A673 (cell line): ENCODE measurements at places on chromosomes 4 and X. TPM values are rescaled to one million over a fixed set of nuclear protein-coding genes. Genes with fewer than 3 reads are reported as not detected.
A peak's percentile ranks its signal among the peaks of the same experiment; 100 is the strongest.

The DUSP21 gene
- total RNA-seq, result not detected in 2 replicates

The AKAP17A gene
- 39.7 TPM in 2 replicates for total RNA-seq

The ARHGAP24 gene
- 4.4 and 5.8 TPM in 2 replicates for total RNA-seq

The ZAR1 gene
- total RNA-seq, result 0.28 TPM in 1 of 2 replicates, not detected in the other

DNA sequence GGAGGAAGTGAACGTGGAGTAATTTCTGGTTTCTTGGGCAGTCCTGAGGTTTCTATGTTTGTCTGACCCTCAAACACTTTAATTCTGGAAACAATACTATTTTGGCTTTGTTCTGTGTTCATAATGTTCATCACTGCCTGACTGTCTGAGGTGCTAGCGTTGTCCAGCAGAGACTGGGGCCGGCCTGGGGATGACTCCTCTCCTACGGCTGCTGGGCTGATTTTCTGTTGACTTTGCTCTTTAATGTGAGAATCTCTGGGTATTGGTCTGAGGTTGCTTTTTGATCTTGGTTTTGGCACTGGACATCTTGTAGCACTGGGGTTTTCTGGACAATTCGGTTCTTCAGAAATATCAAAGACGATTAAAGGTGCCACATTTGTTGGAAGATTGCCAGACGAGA, 75.8 kb downstream of the RPS3A start:
- no peak overlapping the region for H3K27ac ChIP-seq
- H3K4me3 ChIP-seq, result no peak overlapping the region
- DNase-seq, result no peak
- H3K27me3 ChIP-seq, result no peaks in the 10 kb centered on the region
- no peaks in the 10 kb centered on the region for H3K4me1 ChIP-seq

- H3K4me1 ChIP-seq, result peaks cover 11% of the 10 kb centered on the region
- H3K27ac ChIP-seq, result no peak within 1 kb of the TSS
Measured at GRCh38 chr4:108168671-108169523, at the start of gene LEF1. Gene LEF1 (minus strand): TSS chr4:108168932. CDS start chr4:108167767, 1,165 bp downstream.

DNA sequence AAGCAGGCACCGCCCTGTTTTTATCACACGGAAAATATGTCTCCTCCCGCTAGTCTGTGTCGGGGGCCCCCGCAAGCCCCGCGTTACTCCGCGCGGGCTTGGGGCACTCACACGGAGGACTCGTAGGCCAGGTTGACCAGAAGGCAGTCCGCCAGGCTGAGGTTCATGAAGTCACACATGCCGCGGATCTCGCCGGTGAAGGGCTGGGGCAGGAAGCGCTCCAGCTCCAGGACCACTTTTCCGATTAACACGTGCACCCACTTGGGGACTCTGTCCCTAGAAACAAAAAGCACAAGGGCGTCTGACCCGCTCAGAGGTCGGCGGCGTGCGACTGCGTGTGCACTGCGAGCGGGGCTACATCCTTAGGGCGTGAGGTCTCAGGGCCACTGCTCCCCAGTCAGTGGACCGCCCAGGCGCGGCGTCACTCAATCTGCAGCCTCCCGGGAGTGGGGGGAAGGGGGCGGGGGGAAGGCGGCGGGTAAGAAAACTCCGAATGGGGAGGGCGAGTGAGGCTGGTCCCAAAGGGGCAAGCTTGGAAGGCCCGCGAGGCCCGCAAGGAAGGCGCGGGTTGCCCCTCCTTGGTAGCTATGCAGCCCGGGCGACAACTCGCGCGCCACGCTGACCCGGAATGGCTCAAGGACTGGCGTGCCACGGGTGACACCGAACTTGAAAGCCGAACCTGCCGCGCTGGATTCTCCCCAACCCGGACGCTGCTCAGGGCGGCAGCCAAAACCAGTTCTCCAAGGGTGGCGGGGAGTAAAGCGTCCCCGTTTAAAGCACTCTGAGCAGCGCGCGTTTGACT, 722 bp downstream of the NAAA start:
- peak; percentile 53 for DNase-seq
- no peaks in the 10 kb centered on the region for H3K36me3 ChIP-seq
- no peaks in the 10 kb centered on the region for H3K27me3 ChIP-seq
- peak overlapping the region; percentile 40 for H3K27ac ChIP-seq
- H3K4me3 ChIP-seq, result peak overlapping the region; percentile 59
- no peaks in the 10 kb centered on the region for H3K4me1 ChIP-seq

DNA sequence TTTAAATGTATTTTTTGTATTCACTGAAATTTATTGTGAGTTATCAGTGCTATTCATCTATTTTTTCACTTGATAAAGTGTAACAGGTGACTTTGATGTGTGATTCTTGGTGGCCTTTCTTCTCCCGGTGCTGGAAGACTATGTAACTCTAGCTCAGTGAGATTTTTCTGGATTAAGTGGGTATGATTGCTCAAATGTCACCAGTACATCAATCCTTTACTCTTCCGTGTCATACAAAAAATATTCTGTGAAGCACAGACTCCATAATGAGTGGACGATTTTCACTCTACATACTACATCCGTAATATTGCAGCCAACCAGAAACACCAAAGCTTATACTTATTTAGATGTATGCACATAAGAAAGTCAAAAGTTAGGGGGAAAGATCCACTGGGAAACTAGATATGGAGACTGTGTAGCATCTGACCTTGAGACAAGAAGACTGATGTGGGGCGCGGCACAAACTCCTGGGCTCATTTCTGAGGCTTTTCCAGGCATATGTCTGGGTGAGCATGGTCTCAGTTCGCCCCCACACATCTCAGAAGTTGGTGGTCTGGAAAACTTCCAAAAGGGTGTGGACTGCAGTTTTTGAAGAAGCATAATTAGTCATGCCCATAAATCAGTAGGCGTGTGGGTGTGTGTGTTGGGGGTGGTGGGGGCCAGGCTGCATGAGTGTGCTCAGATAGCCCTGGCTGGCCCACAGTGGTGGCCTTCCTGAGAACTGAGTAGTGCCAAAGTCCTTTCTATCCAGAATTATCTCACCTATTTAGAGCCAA, 53.9 kb upstream of the TENM3 start:
- no peaks in the 10 kb centered on the region for H3K36me3 ChIP-seq
- H3K4me3 ChIP-seq, result no peak overlapping the region
- DNase-seq, result peak; percentile 80
- no peak overlapping the region for H3K27ac ChIP-seq
- no peaks in the 10 kb centered on the region for H3K27me3 ChIP-seq

GRCh38 chr4:139743027-139743426, 77.4 kb downstream of the MGST2 start:
- H3K4me3 ChIP-seq, result no peak overlapping the region
- H3K27ac ChIP-seq, result no peak overlapping the region
- no peaks in the 10 kb centered on the region for H3K36me3 ChIP-seq
- DNase-seq, result no peak

- peak within 1 kb of the TSS; percentile 65 for H3K27ac ChIP-seq
- H3K4me1 ChIP-seq, result peaks cover under 1% of the 10 kb centered on the region
- H3K4me3 ChIP-seq, result peak within 1 kb of the TSS; percentile 65
- no peaks in the 10 kb centered on the region for H3K27me3 ChIP-seq
- no peaks in the 10 kb centered on the region for H3K36me3 ChIP-seq
- DNase-seq, result peak; percentile 81
Measured at GRCh38 chrX:133415276-133416105, at the start of gene GPC4. Gene GPC4 (minus strand): TSS chrX:133415489. CDS start chrX:133414965, 524 bp downstream.

- no peaks in the 10 kb centered on the region for H3K36me3 ChIP-seq
- H3K4me1 ChIP-seq, result no peaks in the 10 kb centered on the region
- no peak overlapping the region for H3K27ac ChIP-seq
Measured at GRCh38 chrX:96979766-96980165, 96.1 kb downstream of the RPA4 start.

DNA sequence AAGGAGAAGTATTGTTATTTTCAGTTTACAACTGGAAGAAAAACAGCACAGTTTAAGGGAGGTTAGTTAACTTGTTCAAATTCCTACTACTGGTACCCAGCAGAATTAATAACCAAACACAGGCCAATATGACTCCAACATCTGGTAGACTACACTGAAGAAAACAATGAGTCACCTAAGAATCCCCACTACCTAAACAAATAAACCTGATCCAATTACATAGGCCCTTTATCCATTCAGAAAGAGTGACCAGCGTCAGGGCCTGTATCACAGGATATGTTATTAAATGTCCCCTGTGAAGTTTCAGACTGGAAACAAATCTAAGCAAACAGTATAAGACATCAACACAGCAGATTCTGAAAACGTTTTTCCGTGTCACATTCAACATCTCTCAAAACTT, 492.5 kb upstream of the INTU start:
- no peaks in the 10 kb centered on the region for H3K4me1 ChIP-seq
- no peaks in the 10 kb centered on the region for H3K36me3 ChIP-seq

DNA sequence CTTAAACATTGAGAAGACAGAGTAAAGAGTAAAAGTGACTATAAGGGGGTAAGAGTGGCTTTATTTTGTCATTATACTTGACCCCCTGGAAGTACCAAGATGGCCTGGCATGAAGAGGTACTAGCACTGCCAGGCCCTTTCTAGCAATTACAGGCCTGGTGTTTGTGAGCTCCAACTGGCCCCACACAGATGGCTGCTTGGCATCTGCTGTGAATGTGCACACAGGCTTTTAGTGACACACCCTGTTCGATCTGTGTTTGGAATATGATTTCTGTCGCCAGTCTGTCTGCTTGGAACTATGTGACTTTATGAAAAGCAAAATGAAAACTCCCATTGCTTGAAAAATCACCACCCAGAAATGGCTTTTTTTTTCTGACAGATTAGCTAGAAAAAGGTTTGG, 123.3 kb downstream of the CLCN4 start:
- no peaks in the 10 kb centered on the region for H3K36me3 ChIP-seq
- H3K27me3 ChIP-seq, result peaks cover 6% of the 10 kb centered on the region
- H3K4me3 ChIP-seq, result no peak overlapping the region
- H3K27ac ChIP-seq, result no peak overlapping the region

DNA sequence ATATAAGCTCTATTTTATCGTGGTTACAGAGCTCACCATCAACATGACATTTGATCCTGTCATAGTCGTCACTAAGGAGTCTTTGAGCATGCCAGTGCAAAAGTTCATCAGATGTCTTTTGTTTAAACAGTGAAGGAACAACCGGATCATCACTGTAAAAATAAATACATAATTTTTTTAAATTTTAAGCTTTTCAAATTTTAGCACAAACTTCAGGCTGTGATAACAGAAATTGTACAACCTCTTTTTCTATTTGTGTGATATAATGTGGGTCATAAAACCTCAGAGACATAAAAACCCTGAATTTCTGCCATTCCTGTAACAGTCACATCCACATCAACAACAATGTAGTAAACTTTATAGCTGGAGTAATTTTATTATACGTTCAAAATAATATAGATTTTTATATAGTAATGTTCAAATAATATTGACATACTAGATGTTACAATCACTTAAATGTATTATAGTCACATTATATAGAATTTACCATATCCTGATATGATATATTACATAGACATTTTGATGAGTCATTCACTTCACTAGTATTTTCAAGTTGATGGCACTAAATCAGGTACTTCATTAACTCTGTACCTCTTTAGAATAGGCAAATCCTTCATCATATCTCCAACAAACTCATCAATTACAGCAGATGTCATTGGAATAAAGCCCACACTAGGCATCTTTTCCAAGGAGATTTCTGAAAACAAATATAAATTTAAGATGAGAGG, 47.7 kb downstream of the DDX60L start:
- no peaks in the 10 kb centered on the region for H3K36me3 ChIP-seq
- no peaks in the 10 kb centered on the region for H3K4me1 ChIP-seq
- H3K27ac ChIP-seq, result no peak overlapping the region
- H3K27me3 ChIP-seq, result no peaks in the 10 kb centered on the region

DNA sequence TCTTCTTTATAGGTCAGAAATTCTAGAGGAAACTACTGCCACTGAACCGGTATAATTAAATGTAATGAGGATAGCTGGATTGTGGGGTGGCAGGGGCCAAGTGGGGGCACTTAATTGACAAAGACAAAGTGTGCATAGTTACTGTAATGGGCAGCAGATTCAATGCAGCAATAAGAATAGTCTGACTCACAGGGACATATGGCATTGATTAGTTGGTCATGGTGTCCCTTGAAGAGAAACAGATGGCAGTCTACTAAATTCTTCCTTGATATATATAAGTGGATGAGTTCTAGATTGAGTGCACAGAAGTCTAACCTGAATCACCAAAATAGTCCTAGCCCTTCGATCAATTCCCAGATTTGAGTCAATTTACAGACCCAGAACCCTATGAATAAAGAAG, 31.6 kb downstream of the ETDC start:
- no peaks in the 10 kb centered on the region for H3K36me3 ChIP-seq
- peak; percentile 71 for DNase-seq
- no peaks in the 10 kb centered on the region for H3K27me3 ChIP-seq
- peaks cover 4% of the 10 kb centered on the region for H3K4me1 ChIP-seq
- peak overlapping the region; percentile 70 for H3K4me3 ChIP-seq

- H3K27me3 ChIP-seq, result no peaks in the 10 kb centered on the region
- H3K4me3 ChIP-seq, result no peak overlapping the region
- H3K27ac ChIP-seq, result no peak overlapping the region
- no peaks in the 10 kb centered on the region for H3K4me1 ChIP-seq
- no peaks in the 10 kb centered on the region for H3K36me3 ChIP-seq
- DNase-seq, result no peak
Measured at GRCh38 chr4:90027565-90027964, 99.6 kb upstream of the CCSER1 start.

DNA sequence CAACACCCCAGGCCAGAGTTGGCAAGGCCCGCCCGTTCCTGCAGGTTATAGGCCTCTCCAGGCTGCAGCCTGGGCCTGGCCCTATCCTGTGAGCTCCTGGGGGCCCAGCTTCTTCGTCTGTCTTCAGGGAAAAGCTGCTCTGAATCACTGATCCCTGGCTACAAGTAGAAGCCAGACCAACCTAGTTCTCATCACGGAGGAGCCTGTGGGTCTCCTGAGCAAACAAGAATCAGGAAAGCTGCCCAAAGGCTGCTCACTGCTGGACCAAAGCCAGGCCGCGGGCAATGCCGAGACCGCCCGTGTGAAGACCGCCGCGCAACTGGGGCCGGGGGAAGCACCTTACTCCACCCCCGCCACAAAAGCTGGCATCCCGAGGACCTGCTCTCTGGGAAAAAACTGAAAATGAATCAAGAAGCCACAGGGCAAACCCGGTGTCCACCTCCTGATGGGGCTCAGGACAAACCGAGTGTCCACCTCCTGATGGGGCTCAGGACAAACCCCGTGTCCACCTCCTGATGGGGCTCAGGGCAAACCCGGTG, 12.8 kb downstream of the CTBP1 start:
- H3K36me3 ChIP-seq, result peaks cover 66% of the 10 kb centered on the region
- H3K4me3 ChIP-seq, result no peak overlapping the region
- no peak overlapping the region for H3K27ac ChIP-seq
- no peaks in the 10 kb centered on the region for H3K4me1 ChIP-seq
- DNase-seq, result no peak

GRCh38 chrX:26672571-26672970, 456.6 kb downstream of the MAGEB5 start:
- DNase-seq, result no peak
- no peak overlapping the region for H3K27ac ChIP-seq
- no peaks in the 10 kb centered on the region for H3K27me3 ChIP-seq
- no peaks in the 10 kb centered on the region for H3K36me3 ChIP-seq
- H3K4me1 ChIP-seq, result no peaks in the 10 kb centered on the region
